ENCODE measurements at places on chromosomes 1 and 21. TPM values are rescaled to one million over a fixed set of nuclear protein-coding genes. Genes with fewer than 3 reads are reported as not detected.

The CDA gene
- 2.4 TPM for total RNA-seq

The ESRRG gene
- not detected for total RNA-seq

The C1orf185 gene
- total RNA-seq: not detected

The IKBKE gene
- total RNA-seq: 33.9 TPM

The TUFT1 gene
- 6.0 TPM for total RNA-seq

The TEX35 gene
- total RNA-seq: not detected

The MROH9 gene
- total RNA-seq: not detected

The IGSF9 gene
- not detected for total RNA-seq

The KANK4 gene
- total RNA-seq: not detected

The PLEKHN1 gene
- total RNA-seq: 0.37 TPM

The OR10J1 gene
- total RNA-seq: not detected

The NSL1 gene
- 41.7 TPM for total RNA-seq

The NR1I3 gene
- not detected for total RNA-seq

The ABCG1 gene
- 111 TPM for total RNA-seq

The OBSCN gene
- total RNA-seq: 9.5 TPM

The TBX19 gene
- total RNA-seq: 0.51 TPM

The PGLYRP4 gene
- total RNA-seq: not detected

The ANKRD65 gene
- total RNA-seq: 0.51 TPM

The PCNX2 gene
- 0.60 TPM for total RNA-seq

The ATP5PB gene
- total RNA-seq: 449 TPM

The F11R gene
- 318 TPM for total RNA-seq

The SLAMF6 gene
- total RNA-seq: not detected

The ATP1A2 gene
- total RNA-seq: not detected

The S1PR1 gene
- 394 TPM for total RNA-seq

The SYNC gene
- 16.4 TPM for total RNA-seq

The LCE2B gene
- not detected for total RNA-seq

The SLX9 gene
- 24.8 TPM for total RNA-seq

The EFNA4 gene
- total RNA-seq: 15.7 TPM

Data from dermis blood vessel endothelial cell (primary cell).